Spleen (tissue), 13 donors: ENCODE measurements at places on chromosomes 12 and 14. TPM values are rescaled to one million over a fixed set of nuclear protein-coding genes. Genes with fewer than 3 reads are reported as not detected.

Gene PZP
- total RNA-seq, result 2.0 TPM

Gene MMP19
- 28.1 TPM for total RNA-seq

Gene TSPAN8
- not detected for total RNA-seq

Gene TMEM132C
- not detected for total RNA-seq

Gene KCNK10
- total RNA-seq, result not detected

Gene IL26
- not detected for total RNA-seq

Gene CCDC196
- not detected for total RNA-seq

Gene SLC8A3
- 0.34 TPM for total RNA-seq

Gene GZMH
- 29.4 TPM for total RNA-seq

Gene NINJ2
- total RNA-seq, result 9.7 TPM

Gene NGB
- total RNA-seq, result not detected

Gene CD63
- 666 TPM for total RNA-seq

Gene CIROP
- total RNA-seq, result not detected

Gene SMAGP
- total RNA-seq, result 18.1 TPM

- DNase-seq, result no peak
These were observed 209.7 kb upstream of the ATP2B1 start for GRCh38 chr12:89918172-89918846.

DNA sequence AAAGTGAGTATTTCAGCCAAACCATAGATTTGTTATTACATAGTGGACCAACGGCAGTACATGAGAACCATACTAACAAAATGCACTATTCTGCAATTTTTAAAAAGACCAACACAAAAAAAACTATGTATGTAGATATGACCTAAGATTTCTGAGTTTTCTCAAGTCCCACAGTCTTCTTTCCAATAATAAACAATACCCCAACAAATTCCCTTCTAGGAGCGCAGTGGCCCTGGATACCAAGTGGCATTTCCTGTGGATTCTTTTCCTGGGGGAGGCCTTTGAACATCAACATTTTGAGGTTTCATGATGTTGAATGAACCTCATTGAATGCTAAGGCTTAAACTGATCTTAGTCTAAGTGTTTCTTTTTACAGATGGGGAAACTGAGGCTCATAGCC, 210.5 kb downstream of the BCAT1 start:
- no peak for DNase-seq

- DNase-seq, result no peak
These were observed 21.0 kb upstream of the EMP1 start for GRCh38 chr12:13175499-13175898.

- no peak for DNase-seq
These were observed at the start of gene CLEC12A for GRCh38 chr12:9971181-9971580. Gene CLEC12A, plus strand, starts transcription at chr12:9971409. Its CDS starts 188 bp downstream, at chr12:9971597.

DNA sequence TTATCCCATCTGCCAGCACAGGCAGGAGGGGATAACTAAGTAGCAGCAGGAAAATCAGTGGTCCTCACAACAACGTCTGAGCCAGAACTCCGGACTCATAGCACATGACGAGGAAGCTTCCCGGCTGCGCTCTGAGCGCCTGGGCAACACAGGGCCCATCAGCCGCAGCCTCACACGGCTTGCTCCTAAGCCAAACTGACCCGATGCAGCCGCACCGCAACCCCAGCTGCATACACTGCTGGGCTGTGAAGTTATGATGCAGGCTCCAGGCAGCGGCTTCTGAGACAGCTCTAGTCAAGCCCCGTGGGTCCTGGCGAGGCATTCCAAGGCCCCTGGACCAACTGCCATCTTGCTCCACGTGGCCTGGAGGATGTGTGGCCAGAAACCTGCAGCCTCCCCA, 28.1 kb downstream of the ZFYVE21 start:
- DNase-seq, result peak; percentile 72

GRCh38 chr14:92886337-92886736, 36.6 kb upstream of the CHGA start:
- DNase-seq, result no peak

GRCh38 chr12:6650832-6651231, 3.6 kb upstream of the ACRBP start:
- peak; percentile 54 for DNase-seq

DNA sequence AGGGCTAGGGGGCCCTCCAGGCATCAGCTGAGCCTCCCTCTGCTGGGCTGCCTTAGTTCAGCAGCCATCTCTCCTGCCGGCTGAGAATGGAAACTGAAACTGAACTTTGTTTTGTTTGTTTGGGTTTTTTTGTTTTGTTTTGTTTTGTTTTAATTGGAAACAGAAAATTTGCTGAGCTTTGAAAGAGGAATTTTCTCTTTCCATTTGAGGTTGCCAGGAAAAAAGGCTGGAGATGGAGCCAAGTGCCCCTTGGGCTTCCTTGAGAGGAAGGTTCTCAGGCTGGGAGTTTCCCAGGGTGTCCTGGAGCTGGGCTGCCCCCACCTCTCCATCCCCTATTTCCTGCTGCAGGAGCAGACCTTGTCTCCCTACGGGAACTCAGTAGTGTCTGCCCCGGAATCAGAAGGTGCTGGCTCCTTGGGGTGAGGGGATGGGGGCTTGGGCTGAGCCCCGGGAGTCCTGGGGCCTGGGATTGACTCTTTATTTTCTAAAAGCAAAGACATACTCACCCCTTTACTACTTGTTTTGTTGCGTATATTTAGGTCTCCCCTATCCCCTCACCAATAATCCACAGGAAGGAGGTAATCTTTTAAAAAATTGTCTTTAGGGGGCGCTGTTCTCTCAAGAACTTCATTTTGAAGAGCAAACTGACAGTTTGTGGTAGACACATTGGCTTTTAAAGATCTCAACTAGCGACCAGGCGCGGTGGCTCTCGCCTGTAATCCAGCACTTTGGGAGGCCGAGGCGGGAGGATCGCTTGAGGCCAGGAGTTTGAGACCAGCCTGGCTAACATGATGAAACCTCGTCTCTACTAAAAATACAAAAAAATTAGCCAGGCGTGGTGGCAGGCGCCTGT, 21.3 kb upstream of the OASL start:
- peak; percentile 85 for DNase-seq

DNA sequence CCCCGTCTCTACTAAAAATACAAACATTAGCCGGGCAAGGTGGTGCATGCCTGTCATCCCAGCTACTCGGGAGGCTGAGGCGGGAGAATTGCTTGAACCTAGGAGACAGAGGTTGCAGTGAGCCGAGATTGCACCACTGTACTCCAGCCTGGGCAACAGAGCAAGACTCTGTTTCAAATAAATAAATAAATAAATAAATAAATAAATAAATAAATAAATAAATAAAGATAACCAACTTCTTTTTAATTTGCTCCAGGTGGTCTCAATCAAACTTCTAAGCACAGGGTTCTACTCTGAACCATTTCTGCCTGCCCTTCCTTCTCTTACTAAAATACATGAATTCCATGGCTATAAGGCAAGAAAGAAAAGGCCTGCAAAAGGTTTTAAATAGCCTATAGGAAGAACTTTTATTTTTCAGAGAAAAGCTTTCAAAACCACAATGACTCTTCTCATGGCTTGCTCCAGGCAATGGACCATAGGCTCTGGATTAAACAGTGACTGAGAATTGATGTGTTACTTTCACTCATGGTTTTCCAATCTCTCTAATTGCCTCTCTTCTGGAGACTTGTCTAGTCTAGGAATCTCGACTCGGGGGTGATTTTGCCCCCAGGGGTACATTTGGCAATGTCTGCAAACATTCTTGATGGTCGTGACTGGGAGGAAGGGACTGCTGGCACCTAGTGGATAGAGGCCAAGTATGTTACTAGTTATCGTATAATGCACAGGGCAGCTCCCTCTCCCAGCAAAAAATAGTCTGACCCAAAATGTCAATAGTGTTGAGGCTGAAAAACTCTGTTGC, 14.4 kb downstream of the IGF1 start:
- DNase-seq, result no peak

DNA sequence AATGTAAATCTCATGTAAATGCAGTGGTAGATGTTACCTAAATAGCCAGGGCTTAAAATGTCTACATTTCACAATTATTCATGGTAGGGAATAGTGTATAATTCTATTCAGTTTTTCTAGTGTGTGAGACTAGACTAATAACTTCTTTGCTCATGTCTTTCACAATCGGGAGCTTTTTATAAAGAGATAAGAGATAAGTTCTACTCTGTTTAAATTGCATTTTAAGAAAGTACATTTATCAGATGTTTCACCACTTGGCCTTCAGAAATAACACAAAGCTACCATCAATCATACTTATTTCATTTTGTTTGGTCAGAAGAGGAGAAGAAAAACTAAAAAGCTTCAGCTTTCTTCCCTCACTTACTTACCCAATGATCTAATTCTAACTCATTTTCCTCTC, 725.5 kb upstream of the FLRT2 start:
- no peak for DNase-seq

DNA sequence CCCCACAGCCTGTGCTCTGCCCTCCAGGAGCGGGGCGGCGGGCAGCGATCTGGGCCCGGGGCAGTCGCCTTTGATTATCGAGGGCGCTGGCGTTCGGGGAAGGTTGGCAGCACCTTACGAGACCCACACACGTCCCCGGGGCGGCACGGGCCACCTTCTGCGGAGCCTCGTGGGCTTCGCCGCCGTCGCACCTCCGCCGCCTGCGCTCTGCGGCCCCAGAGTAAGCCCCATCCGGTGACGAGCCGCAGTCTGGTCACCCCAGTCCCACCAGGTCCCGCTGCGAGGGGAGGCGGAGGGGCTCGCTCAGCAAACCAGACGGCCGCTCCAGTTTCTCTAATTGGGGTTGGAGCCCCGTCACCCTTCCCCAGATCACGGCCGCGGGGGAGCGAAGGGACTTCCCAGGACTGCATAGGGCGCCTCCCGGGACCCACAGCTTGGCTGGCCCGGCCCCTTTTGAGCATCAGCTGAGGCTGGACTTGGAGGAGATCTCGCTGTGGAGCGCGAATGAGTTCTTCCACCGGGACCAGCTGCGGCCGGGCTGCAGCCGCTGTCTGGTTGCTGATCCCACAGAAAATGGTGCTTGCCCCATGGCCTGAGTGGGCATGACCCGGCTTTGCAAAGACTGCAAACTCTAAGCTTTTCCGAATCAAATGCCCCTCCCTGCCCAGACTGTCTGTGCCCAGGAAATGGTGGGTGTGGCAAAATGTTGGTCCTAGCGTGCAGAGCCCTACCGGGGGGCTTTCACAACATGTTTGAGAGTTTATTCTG, 560 bp downstream of the LGALS3 start:
- peak; percentile 90 for DNase-seq

DNA sequence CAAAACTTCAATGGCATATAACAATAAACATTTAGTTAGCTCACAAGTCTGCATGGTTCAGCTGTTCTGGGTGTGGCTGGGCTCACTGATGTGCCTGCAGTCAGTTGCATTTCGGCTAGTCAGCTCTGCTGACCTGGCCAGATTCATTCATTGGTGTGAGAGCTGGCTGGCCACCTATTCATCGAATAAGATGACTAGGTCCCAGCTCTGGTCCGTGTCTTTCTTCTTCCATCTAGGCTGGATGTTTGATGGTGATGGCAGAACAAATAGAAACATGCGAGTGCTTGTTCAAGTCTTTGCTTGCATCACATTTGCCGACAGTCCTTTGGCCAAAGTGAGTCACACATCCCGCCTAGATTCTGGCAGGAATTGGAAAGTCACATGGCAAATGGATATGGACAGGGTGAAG, 203.3 kb upstream of the CRY1 start:
- no peak for DNase-seq

DNA sequence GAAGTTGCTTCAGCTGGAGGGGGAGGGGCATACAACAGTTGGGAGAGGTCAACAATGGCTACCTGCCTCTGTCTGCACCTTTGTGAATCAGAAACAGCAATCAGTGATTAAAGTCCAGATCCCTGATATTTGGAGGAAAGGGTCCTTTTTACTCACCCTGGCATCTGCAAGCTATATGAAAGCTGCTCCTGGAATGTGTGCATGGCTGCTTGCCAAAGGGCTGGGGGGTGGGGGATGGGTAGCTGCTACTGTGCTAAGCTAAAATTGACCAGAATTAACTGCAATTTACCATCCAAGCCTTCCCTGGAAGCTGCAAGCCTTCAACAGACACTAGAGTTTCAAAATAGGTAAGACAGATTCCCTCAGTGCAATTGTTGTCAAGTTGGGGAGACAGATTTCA, 13.5 kb upstream of the GTF2A1 start:
- no peak for DNase-seq

DNA sequence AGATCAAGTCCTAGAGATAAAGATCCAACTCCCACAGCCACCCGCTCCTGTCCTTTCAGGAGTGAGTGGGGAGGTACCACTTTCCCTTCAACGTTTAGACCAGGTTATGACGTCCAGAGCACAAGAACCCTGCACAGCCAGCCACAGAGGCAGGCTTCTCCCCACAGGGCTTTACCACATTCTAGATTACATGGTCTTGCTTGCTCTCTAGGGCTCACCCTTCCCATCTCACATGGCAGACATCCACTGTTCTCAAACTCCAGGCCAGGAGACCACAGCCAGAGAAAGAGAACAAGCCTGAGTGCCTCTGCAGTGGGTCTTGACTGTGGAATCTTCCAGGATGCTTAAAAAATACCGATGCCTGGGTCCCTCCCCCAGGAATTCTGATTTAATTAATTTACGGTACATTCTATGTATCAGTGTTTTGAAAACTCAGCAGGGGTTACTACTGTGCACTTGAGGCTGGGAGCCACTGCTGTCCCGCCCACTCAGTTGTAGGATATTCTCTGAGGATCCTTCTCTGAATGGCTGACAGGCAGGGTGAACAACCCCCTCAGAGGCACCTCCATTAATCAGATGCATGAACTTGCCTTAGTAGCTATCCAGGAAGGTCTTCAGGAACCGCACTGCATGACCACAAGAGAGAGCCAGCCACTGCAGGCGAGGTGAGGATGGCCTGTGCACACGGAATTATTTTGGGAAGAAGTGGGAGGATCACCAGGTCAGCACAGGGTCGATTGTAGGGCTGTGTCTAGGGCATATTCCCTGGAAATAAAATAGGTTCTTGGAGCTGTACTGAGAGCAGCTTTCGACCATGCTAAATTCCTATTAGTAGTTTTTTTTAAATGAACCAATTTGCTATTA, 21.5 kb upstream of the SOCS2 start:
- DNase-seq, result no peak

GRCh38 chr14:88631091-88631490, 68.3 kb downstream of the ZC3H14 start:
- DNase-seq, result no peak

GRCh38 chr12:116397148-116397547, 119.7 kb upstream of the MED13L start:
- no peak for DNase-seq

- no peak for DNase-seq
These were observed 244.5 kb upstream of the LRFN5 start for GRCh38 chr14:41362139-41362538.

GRCh38 chr14:99156814-99157213, 115.2 kb downstream of the BCL11B start:
- DNase-seq, result no peak

- no peak for DNase-seq
These were observed 14.1 kb downstream of the CLEC7A start for GRCh38 chr12:10115890-10116289.

GRCh38 chr12:109920261-109920780, 20.2 kb downstream of the TCHP start:
- no peak for DNase-seq
